ENCODE measurements at places on chromosomes 2 and 18.

DNA sequence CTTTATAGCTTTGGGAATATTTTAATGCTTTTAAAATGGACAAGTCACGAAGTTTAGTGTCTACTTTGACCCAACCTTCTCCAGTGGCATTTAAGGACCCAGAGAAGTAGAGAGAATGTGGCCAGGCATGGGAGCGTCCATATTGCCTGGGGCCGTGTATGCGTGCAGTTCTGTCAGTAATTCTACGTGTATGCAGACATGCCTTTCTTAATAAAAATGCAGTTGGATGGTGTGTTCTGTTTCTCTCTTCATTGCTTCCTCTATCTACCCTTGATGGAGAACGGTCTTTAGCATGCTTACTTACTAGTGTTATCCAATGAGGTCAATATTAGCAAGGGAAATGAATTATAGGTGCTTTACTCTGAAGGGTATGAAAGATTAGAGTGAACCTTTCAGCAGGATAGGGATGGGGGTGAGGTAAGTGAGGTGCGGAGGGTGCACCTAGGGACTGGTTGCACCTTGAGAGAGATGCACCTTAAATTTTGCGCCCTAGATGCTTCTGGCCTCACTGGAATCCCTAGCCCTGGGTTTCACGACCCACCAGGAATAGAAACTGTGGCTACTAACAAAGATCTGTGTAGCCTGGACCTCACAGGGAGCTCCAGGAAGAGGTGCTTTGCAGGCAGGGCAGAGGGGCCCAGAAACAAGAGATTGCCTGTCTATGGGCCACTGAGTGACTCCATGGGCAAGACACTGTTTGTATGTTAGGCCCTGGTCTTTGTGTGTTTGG, 194.3 kb downstream of the MYCN start:
- DNase-seq: no peak

DNA sequence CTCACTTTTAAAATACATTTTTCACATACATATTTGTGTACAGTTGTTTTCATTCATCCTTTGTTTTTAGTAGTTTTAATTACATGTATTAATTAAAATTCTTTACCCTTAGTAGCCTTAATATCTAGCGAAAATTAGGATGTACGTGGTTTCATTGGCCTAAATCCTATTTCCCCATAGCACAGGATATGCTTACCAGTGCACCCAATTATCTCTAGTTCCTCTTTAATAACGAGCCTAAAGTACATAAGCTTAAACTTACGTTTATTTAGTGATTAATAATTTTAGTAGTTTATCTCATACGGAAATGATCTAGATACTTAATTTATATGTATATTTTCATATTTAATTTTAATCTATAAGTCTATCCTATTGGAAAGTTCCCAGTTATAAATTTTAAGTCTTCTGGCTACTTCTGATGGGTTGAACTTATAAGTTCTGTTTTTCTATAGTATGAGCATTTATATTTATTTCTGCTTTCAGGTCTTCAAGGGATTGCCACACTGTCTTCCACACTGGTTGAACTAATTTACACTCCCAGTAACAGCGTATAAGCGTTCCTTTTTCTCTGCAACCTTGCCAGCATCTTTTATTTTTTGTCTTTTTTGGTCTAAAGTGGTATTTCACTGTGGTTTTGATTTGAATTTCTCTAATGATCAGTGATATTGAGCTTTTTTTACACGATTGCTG, 21.4 kb upstream of the RUFY4 start:
- DNase-seq: no peak

- no peak for DNase-seq
Observed at GRCh38 chr18:22951823-22952222, 18.7 kb downstream of the RBBP8 start.

DNA sequence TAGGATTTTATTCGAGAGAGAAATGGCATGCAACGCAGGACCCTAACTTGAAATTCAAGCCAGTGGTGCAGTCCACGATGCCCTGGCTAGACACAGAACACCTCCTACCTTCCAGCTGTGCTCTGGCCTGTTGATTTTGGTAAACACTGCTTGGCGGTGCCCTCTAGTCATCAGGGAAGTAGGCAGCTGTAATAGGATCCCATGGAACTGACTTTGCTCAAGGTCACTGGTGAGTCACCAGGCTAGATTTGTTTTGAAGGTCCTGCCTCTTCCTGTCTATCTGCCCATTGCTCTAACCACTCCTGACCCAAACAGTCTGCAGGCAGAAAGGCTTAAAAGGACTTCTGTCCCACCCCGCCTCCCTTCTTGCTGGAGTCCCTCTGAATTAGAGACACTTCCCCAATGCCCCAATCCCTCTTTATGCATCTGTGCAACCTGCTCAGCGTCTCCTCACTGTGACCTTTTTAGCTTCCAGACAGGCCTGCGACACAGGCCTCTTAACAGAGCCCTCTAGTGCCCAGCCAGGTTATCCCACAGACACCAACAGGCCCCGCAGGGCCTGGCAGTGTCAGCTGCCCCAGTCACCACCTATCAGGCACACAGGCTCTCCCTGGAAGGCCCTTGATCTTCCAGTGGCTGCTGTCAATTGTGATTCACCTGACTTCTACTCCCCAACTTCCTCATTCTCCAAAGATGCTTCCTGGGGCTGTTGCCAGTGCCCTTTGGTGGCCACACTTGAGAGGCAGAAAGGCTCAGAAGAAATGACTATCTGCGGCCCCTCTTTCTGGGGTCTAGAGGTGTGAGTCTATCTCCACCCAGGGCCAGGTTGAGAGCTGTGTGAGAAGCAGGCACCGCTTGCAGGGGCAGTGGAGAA, 5.2 kb downstream of the TMEM127 start:
- peak; percentile 100 for DNase-seq

DNA sequence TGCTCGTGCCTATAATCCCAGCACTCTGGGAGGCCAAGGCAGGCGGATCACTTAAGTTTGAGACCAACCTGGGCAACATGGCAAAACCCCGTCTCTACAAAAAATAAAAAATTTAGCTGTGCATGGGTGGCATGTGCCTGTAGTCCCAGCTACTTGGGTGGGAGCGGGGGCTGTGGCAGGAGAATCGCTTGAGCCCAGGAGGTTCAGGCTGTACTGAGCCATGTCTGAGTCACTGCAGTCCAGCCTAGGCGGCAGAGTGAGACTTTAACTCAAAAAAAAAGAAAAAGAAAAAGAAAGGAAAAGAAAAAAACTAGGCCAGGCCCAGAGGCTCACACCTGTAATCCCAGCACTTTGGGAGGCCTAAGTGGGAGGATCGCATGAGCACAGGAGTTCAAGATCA, 30.8 kb downstream of the TWSG1 start:
- no peak for DNase-seq
